ENCODE measurements at places on chromosomes 4 and X.
A peak's percentile ranks its signal among the peaks of the same experiment; 100 is the strongest.

- DNase-seq: no peak
Measured at GRCh38 chr4:138007572-138007971, 234.6 kb downstream of the SLC7A11 start.

DNA sequence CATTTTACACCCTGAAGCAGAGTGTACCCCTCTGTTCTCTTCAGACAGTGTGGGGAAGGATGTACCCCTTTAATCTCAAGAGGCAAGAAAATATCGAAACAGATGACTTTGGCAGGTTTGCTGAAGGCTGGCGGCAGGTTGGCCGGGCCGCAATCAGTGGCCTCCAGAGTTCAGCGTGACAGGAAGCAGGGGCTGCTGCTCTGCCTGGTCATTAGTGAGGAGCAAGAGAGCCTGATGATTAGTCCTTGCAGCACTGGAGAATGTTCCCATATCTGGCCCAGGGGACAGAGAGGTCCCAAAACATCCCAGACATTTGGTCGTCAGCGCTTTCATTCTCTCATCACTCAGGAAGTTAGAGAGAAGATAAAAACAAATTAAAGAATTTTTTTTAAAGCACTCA lies 352.8 kb downstream of the SPRY1 start:
- DNase-seq: no peak

DNA sequence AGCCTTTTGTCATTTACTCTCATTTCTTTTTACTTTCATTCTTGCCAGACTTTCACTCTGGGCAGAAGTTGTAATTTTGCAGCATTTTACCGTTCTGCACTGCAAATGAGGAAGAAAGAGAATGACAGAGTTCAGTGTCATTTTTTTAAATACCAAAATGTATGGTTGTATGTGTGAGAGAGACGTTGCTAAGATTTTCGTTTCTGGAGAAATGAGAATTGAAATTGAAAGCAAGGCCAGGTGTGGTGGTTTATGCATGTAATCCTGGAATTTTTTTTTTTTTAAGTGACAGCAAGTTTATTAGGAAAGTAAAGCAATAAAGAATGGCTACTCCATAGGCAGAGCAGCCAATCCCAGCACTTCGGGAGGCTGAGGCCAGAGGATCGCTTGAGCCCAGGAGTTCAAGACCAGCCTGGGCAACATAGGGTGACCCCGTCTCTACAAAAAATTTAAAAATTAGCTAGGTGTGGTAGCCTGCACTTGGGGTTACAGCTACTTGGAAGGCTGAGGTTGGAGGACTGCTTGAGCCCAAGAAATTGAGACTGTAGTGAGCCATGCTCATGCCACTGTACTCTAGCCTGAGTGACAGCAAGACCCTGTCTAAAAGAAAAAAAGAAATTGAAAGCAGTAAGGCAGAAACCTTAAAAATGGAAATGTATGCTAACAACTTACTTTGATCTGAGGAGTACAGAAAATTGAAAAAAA lies 12.9 kb downstream of the DCK start:
- DNase-seq: no peak

GRCh38 chr4:111512081-111512783 lies 633.0 kb upstream of the FAM241A start:
- no peak for DNase-seq

GRCh38 chrX:19799319-19800182 lies 87.8 kb downstream of the SH3KBP1 start:
- DNase-seq: peak; percentile 62

DNA sequence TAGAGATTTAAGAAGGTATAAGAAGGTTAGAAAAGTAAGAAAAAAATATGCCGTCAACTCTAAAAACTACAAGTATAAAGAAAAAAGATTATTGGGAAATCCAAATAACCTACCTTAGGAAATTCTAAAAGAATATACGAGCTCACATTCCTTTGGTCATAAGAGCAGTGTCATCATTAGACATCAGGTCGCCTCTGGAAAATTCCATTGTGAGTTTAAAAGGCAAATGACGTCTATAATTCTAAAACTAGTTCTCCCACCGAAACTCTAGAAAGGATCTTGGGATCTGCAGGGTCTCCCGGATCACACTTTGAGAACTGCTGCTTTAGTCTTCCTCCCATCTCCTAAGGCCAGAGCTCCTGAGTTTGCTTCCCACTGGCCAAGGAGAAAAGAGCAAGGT lies 518 bp upstream of the SAT1 start:
- DNase-seq: no peak

GRCh38 chr4:3408793-3409330 lies 32.9 kb upstream of the HGFAC start:
- DNase-seq: no peak

DNA sequence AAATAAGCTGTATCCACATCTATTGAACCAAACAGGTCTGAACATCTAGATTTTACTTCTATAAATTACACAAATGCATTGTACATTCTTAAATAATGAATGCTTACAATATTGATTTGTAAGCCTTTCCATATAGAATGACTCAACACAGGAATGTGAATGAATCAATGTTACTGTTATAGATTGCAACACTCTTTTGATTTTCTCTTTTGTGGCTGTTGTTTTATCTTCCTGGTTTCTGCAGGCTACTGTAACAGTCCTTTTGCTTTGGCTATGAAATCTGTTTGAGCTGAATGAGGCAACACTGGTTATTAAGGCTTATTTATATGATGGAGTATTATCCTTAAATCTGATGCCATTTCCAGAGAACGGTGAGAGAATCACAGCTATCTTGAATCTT lies 49.5 kb downstream of the GPR50 start:
- DNase-seq: no peak
